Fibroblast of the aortic adventitia (primary cell): ENCODE measurements at places on chromosomes 4 and X.

GRCh38 chr4:20829617-20830357, 129.5 kb downstream of the PACRGL start:
- no peak for DNase-seq

DNA sequence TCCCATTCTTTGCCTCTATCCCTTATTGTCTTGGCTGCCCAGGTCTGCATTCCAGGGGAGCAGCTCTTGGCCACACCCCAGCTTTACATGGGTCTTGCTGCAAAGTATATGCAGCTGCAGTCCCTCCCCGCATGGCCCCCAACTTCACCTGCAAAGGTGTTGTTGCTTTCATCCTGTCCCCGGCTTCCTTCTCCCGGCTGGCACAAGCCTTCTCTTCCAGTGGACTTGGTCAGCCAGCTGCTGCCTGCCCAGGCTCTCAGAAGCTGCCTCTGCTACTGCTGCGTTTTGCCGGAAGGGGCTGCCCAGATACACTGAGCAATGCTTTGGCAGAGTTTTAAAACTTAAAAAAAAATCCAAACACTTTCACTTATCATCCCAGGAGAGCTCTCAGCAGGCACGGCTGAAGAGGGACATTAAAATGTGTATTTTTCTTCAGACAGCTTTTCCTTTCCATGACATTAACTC, 121.2 kb upstream of the PDLIM3 start:
- DNase-seq, result peak; percentile 67

- DNase-seq, result no peak
Observed at GRCh38 chr4:95835672-95836071, 4.2 kb upstream of the PDHA2 start.

- no peak for DNase-seq
Observed at GRCh38 chr4:135244056-135244455, 1042.5 kb upstream of the PABPC4L start.

GRCh38 chr4:125735102-125735501, 420.3 kb downstream of the FAT4 start:
- DNase-seq, result peak; percentile 93

- DNase-seq, result no peak
Observed at GRCh38 chr4:114200026-114200425, 220.6 kb upstream of the ARSJ start.

- DNase-seq, result no peak
Observed at GRCh38 chr4:155249016-155249566, 40.7 kb downstream of the NPY2R start.

GRCh38 chrX:40544343-40545266, 36.2 kb upstream of the ATP6AP2 start:
- peak; percentile 16 for DNase-seq

DNA sequence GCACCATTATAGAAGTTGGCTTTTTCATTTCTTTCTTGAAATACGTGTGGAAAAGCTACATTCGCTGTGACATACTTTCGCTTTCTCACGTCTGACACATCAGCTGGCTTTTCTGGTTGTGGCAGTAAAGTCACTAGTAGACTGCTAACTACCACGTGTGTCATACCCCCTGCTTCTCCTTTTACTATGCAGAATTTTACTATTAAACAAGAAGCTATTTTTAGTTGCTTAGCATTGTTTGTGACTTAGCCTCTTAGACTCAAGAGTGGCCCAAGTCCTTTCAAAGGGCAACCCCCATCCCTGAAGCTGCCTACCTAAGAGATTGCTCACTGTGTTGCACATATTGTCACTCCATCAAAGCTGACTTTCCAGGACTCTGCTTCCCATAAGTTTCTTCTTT, 2.1 kb upstream of the IL2 start:
- peak; percentile 4 for DNase-seq

GRCh38 chr4:89482251-89482650, 174.7 kb upstream of the GPRIN3 start:
- DNase-seq, result peak; percentile 48

DNA sequence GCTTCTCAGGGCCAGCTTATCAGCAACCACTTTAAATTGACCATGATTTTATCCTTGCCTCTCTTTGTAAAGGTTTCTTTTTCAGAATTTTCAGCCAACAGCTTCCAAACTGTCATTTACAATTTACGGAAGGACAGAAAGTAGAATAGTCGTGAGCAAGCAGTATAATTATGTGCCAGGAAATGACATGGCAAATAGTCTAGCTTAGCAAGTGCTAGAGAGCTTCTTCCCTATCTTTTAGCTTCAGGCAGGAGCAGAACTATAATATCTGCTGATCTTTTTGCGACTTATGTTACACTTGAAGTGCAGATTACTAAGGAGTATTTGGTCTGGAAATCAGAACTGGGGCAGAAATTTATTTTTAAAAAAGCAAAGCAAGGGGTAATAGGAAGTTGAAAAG, 123.0 kb upstream of the AP1S2 start:
- DNase-seq, result no peak

- no peak for DNase-seq
Observed at GRCh38 chr4:177826973-177827372, 384.7 kb upstream of the AGA start.

DNA sequence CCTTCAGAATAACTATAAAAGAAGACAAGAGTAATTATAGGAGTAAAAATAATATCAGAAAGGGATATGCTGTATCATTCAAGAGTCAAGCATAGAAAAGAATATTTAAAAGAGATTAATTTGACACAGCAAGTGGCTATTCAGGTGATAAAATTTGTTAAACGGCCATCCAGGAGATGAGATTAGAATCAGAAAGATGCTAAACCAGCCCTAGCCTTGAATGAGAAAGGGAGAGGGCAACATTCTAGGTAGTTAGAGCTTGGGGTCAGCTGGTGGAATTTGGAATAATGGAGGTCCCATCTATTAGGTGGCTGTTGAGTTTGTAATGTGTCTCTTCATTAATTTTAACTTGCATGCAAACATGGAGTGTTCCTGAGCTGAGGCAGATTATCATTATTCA, 350.5 kb upstream of the PABPC4L start:
- no peak for DNase-seq

DNA sequence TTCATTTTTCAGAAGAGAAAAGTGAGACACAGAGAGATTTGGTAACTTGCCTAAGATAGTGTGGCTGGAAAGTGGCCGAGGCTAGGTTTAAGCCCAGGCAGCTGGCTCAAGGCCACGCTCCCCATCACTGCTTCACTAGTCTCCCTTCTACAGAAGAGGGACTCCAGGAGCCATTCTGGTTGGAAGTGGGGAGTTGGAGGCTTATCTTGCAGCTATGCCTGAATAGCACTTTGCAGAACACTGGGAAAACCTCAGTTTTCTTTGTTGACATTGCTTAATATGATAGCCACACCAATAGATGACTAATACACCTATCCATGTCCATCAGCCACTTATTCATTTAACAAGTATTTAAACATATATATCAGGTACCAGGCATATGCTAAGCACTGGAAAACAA, 18.5 kb downstream of the LRRC66 start:
- peak; percentile 51 for DNase-seq

GRCh38 chrX:19774905-19775304, 112.5 kb downstream of the SH3KBP1 start:
- no peak for DNase-seq

DNA sequence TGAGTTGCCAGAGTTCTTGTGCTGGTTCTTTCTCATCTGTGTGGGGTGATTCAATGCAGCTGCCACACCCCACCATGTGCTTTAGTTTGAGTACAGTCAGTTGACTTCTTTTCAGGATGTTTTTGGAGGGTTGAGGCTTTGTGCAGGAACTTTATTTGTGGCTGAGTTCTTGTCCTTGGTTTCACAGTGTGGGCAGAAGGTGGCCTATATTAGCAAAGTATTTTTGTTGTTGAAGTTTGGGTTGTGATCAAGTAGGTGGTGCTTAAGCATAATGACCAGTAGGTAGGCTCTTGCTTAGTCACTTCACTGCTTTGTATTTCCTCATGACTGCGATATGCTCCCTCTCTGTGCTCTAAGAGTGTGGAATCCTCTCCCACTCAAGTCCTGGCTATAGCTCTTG, 80.3 kb downstream of the ARHGAP24 start:
- peak; percentile 11 for DNase-seq
